ENCODE measurements at places on chromosomes 3 and 15.

DNA sequence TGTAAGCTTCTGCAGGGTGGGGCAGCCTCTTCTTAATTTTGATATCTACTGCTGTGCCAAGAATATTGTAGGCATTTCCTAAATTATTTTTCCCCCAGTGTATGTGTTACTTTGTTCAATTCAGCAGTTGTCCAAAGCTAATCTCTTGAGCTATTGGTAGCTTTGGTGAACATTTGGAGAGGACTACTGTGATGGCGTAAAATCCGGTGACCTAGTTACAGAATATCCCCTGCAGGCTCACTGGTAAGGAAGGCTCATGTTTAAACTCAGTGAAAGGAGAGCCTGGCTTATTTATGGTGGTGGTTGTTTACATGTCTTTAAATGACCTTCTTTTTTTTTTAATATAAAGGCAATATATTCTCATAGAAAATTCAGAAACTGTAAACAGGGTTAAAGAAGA lies 105.6 kb downstream of the LPP start:
- DNase-seq: no peak

- no peak for DNase-seq
Observed at GRCh38 chr3:14461006-14461747, 58.8 kb downstream of the SLC6A6 start.

DNA sequence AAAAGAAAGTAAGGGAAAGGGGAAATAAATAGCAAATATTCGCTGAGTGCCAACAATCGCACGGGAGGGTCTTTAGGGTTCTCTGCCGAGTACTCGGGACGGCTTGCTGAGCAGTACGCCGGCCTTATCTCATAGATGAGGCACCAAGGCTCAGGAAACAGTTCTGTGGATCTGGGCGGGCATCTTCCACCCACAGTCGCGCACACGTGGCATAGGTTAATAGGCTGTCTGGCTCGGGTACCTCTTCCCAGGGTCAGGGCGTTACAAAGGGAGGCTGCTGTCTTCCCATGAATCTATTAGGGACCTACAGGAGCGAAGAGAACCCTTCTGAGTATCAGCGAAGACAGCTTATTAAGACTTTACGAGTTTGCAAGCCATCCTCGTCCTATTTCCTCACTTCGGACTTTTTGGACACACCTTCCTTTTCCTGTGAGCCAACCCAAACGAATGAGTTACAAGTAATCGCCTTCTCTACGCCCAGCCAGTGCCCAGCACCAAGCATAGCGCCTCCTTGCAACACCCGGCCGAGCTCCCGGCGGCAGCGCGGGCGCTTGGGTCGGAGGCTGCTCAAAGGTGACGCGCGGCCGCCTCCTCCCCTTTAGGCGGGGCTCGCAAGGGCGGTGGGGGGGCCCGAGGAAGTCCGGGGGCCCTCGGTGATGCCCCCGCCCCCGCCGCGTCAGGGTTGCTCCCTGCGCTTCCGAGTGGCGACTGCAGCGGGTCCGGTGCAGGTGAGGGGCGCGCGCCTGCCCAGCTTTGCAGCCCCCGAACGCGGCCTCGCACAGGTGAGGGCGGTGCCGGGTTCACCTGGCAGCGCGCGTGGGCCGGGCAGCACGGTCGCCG lies at the start of gene MCTP2:
Gene MCTP2, plus strand, starts transcription at position 679 of the 840 bp plus-strand sequence. CDS start 66,705 bp downstream, outside the sequence.
- peak; percentile 72 for DNase-seq

DNA sequence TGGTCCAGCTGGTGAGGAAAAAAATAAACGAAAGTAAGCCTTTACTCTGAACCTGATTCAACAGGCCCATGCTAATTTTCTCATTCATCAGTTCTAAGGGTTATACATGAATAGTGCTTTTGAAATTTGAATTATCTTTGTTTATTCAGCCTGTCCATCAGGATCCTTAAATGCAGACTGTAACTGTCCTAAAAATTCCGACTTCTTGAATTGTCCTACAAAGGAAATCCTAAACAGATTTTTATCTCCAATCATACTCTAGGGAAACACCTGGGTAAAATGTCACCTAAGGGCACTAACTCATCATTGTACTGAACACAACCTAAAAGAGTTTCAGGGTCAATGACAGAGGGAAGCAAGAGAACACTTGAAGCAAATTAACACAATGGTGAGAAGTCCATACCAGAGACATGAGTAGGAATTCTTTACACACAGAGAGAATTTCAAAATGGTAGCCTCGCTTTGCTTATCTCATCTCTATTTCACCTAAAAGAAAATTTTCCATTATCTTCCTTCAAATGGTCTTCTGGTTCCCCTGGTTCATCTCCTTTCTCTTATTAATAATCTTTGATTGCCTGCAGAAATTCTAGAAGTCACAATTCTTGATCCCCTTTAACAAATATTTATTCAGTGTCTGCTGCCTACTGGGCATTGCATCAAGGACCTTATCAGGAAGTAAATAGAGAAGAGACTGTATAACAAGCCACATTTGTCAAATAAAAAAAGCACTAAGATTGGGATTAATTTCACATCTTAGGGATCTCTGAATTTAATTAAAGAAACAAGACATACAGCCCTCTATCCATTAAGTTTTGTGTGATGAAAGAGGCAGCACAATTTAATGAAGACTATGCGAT lies 182.7 kb downstream of the MEIS2 start:
- no peak for DNase-seq

DNA sequence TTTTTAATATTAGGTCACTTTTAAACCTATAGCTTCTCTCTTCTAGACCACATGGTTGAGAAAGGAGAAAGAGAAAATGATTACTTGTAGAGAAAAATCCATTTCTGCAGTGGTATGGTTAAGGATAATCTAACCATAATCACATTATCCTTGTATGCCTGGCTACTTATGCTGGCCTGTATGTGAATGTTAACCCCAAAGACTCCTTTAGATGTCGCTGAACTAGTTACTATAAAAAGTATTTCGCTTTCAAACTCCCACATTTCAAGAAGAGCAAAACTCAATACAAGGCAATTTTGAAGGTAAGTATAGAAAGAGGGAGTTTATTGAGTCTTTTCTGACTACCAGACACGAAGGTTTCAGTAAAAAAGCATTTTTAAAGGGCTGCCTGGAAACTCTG lies 2.2 kb downstream of the KCTD6 start:
- no peak for DNase-seq

DNA sequence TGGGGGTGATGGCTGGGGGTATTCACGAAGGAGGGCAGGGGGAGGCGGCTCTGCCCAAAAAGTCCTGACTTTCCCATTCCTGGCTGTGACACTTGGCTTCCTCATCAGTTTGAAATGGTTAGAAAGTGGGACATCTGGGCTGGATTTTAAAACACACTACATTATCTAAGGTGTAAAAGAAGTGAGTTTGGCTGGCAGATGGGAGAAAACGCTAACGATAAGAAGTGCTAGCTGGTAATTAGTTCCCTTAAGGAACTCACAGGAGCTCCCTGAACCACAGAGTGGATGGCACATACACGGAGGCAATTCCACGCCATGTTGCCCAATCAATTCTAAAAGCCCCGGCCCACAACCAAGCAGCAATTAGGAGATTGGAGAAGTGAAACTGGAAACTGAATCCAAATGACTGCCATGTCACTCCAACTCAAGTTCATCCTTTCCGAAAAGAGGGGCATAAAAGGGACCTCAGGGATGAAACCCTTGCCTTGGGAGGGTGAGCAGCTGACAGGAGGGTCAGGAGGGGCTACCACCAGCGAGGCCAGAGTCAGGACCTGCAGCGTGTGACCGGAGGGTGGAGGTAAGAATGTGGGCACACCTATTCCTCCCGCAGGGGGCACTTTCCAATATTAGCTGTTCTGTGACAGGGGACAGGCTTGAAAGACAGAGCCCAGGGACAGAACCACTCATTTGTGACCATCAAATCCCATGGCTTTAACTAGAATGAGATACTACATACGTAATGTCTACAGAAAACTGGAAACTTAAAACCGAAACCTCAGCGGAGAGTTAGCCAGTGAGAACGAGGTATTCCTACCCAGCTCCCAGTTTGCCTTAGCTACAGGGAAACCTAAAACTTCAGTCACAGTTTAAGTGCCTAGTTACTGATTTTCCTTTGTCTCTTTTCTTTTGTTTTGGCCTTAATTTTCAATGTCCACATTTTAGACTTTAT lies 95.3 kb upstream of the OXTR start:
- no peak for DNase-seq

GRCh38 chr3:30919564-30919963 lies 25.1 kb upstream of the GADL1 start:
- DNase-seq: no peak

DNA sequence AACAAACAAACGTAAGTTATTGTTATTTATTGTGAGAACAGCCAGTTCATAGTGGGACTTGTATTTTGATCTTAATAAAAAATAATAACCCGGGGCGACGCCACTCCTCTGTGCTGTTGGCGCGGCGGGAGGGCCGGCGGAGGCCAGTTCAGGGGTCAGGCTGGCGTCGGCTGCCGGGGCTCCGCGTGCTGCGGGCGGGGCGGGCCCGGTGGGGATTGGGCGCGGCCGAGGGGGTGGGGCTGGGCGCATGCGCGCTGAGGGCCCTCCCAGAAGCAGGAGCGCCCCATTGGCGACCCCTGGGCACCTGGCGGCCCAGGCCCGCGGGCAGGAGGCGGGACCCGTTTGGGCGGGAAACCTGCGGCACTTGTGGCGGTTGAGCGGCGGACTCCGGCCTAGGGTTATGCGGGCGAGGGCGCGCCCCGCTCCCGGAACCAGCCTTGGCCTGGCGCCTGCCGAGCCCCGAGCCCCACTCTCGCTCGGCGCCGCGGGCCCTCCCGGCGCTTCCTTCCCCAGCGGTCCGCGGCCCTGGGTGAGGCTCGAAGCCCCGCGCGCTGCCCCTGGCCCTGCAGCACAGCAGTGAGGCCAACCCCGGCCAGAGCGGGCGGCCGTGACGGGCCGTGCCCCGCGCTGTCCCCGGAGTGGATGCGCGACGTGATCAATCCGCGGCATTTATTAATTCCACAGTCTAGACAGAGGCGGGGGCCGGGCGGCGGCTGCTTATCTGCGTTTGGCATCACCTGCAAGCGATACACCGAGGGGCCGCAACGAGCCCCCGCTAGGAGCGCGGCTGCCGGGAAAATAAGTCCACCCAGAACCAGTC lies 6.0 kb downstream of the ISL2 start:
- no peak for DNase-seq

DNA sequence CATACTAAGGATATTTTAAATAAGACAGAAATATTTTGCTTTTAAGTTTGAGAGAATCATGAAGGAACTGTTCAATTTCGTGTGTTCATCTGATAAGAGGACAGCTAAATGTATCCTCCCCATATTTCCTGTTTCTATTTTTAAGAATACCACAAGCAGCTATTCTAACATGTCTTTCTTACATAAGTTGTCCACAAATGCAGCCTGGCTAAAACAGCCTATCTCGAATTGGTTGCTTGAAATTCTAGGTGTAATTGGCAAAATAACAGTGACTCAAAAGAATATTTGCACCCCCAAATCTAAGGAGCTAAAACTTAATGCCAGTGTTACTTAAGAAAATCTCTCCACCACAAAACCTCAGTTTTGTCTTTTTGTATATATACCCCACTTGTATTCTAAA lies 35.0 kb downstream of the BTLA start:
- DNase-seq: no peak

DNA sequence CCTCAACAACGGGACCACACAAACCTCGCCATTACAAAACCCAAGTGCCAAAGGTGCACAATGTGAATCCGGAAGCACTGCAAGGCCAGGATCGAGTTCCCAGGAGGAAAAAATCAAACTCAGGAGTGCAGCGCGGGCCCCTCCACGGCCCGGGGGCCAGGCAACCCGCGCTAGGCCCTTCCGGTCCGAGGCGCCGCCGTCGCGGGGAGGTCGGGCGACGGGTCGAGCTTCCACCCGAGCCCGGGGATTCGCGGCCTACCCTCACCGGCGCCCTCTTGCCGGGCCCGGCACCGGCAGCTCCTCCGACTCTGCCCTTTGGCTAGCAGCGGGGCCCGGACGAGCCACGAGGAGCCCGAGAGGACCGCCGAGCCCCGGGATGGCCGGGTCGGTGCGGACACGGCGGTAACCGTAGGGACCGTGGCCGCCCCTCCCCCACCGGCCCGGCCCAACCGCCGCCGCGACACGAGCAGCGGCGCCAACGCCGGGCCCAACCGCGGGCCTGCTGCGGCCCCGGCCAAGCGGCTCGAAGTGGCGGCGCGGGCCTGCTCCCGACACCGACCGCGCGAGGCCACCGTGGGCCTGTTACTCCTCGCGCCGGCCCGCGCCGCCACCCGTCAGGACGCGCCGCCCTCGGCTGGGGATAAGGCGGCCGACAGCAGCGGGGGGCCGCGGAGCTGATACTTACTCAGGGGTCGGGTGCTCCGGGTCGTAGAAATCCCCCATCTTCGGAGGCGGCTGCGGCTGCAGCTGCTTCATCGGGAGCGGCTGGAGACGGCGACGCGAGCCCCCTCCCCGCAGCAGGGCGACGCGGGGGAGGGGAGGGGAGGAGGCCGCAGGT lies 525 bp downstream of the SETD2 start:
- DNase-seq: peak; percentile 19

DNA sequence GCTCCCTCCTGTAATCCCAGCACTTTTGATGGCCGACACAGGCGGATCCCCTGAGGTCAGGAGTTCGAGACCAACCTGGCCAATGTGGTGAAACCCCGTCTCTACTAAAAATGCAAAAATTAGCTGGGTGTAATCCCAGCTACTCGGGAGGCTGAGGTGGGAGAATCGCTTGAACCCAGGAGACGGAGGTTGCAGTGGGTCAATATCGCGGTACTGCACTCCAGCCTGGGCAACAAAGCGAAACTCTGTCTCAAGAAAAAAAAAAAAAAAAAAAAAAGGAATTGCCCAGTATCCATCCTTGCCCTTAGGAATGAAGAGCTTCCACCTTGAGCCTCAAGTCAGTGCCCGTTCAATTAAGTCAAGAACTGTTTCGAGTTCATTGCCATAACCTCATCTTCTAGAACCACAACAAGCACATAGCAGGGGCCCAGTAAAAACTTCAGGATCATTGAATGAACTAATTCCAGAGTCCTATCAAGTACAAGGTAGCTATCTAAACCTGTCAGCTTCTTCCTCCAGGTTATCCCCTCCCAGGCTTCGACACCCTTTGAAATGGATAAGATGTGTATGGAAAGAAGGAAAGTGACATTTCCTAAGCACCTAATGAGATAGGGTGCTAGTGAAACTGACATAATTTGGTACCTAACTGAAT lies 826 bp downstream of the DBR1 start:
- DNase-seq: no peak

DNA sequence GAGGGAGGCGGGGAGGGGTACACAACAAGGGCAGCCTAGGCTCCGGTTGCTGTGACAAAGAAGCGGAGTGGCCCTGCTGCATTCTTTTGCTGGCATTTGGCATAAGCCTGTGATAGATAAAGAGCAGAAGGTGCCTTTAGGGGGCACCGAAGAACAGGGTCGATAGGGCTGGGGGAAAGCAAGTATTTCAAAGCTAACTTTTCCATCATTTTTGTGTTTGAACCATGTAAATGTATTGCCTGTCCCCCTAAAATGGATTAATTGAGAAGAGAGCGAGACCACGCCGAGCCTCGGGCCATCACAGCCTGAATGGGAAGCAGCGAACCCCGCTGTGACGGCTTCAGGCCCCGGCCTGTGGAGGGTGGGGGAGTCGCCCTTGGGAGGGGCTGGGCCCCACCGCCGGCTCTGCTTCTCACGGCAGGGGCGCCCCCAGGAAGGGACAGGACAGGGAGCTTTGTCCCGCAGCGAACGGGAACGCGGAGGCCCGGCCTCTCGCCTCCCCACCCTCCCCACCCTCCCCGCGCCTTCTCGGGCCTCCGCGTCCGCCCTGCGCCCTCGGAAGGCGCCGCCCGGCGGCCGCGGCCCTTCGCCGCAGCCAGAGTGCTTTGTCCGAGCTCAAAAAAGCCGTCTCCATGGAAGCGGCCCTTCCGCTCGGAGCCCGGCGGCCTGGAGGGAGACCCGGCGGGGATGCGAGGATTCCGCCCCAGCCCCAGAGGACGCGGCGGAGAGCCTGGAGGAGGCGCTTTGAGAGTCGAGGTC lies 32.4 kb upstream of the ALDH1L1 start:
- no peak for DNase-seq

GRCh38 chr15:32099097-32099785 lies 68.9 kb downstream of the CHRNA7 start:
- no peak for DNase-seq

Data from effector memory CD4-positive, alpha-beta T cell (primary cell).